ENCODE measurements at places on chromosomes 3 and 15.

GRCh38 chr3:192802957-192803899 lies 75.9 kb upstream of the FGF12 start:
- no peak for DNase-seq

GRCh38 chr3:100563652-100564211 lies 45.7 kb upstream of the ADGRG7 start:
- no peak for DNase-seq

GRCh38 chr3:13644341-13645117 lies 95.6 kb downstream of the FBLN2 start:
- no peak for DNase-seq

DNA sequence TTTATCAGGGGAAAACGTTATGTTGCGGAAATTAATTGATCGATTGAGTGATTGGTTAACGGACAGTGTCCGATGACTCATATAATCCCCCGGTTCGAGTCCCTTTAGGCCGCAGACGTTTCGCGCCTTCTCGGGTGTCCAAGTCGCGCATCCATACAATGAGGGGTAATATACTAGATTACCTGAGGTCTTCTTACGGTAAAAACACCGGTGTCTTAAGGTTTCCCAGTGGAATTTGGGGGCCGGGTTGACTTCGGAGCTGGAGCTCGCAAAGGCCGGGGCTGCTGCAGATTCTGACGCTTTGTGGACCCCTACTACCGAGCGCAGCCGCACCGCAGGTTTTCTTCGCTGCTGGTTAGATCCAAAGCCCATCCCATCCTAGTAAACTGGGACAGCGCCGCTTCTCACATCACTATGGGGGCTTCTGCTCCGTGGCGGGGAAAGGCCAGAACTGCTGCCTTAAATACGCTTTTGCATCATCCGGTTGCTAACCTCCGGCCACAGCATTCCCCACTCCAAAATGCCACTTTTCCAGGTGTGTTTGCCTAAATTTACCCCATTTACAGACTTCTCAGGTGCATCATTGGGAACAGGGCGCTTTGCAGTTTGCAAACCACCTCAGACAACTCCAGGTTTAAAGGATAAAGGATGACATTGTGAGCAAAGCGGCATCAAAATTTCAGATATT lies 858 bp upstream of the SACM1L start:
- DNase-seq: no peak

- no peak for DNase-seq
Observed at GRCh38 chr15:50257924-50258323, 7.6 kb downstream of the HDC start.

GRCh38 chr15:64772488-64772887 lies 2.9 kb downstream of the RBPMS2 start:
- no peak for DNase-seq

- no peak for DNase-seq
Observed at GRCh38 chr3:150681057-150681456, 22.7 kb downstream of the ERICH6 start.

DNA sequence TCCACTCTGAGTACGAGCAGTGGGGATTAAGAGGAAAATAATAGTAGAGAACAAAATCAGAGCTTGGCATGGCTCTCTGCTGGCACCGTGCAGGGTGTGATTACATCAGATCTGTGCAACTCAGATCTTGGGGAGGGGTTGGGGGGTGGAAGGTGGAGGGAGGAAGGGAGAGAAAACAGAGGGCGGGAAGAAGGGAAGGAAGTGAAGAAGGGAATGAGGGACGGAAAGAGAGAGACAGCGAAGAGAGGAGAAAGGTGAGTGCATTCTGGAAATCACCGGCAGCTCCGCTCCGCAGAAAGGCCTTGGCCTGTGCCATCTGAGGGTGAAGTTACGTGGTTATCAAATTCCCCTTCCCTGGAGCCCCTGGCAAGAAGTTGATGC lies 31.0 kb upstream of the ADAMTS17 start:
- DNase-seq: no peak

GRCh38 chr3:98603580-98603979 lies 10.2 kb upstream of the CPOX start:
- no peak for DNase-seq

GRCh38 chr3:161915418-161915750 lies 418.8 kb downstream of the OTOL1 start:
- DNase-seq: no peak

GRCh38 chr3:127342735-127343134 lies 54.9 kb upstream of the PRR20G start:
- DNase-seq: no peak

- DNase-seq: no peak
Observed at GRCh38 chr15:67907184-67907723, 67.4 kb upstream of the RNU6-1 start.

DNA sequence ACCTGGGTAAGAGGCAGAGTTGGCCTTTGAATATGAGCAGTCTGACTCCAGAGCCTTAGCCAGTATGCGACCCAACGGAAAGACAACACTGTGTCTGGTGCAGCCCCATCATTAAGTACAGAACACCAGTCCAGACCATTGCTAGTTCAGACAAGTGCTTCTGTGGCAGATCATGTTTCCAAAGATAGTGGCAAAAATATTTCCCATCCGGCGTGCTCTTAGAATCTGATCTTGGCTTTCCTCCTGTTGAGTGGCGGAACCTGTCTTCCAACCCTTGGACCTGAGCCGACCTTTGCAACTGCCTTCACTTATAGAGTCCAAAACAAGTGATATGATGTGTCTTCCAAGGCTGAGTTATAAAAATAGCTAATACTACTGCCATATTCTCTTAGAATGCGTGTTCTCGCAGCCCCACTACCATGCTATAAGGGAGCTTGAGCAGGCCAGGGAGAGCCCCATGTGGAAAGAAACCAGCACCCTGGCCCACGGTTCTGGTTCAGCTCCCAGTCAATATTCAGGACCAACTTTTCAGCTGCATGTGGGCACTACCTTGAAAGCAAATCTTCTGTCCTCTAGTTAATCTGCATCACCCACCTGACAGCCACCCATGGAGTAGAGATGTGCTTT lies 322.4 kb upstream of the SLCO3A1 start:
- DNase-seq: no peak

GRCh38 chr3:133874344-133874743 lies 21.3 kb downstream of the RAB6B start:
- DNase-seq: no peak

DNA sequence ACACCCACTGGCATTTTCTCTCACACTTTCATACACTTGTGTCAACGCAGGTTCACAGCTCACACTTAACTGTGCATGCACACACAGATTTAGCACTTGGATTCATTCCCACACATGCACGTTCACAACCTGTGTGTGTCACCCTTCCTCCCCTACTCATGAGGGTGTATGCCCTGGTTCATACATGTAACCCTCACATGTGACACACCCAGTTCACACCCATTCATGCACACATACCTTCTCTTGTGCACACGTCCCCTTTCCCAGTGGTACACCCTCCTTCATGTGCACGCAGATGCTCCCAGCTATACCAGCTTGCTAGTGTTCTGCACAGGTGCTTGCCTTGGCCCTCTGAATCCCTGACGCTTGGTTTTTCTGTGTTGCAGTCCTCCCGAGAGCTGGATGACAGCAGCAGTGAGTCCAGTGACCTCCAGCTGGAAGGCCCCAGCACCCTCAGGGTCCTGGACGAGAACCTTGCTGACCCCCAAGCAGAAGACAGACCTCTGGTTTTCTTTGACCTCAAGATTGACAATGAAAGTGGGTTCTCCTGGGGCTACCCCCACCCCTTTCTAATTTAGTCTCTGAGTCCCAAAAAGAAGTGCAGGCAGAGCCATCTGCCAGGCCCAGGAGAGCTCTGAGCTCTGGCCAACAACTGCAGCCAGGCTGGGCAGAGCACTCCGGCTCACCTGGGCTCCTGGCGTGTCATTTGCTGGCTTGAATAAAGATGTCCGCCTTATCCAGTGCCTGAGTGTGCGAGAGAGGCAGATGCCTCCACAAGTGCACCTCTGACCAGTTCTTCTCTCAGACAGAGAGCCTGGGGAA lies 39.5 kb downstream of the GOLGA6A start:
- peak; percentile 3 for DNase-seq

DNA sequence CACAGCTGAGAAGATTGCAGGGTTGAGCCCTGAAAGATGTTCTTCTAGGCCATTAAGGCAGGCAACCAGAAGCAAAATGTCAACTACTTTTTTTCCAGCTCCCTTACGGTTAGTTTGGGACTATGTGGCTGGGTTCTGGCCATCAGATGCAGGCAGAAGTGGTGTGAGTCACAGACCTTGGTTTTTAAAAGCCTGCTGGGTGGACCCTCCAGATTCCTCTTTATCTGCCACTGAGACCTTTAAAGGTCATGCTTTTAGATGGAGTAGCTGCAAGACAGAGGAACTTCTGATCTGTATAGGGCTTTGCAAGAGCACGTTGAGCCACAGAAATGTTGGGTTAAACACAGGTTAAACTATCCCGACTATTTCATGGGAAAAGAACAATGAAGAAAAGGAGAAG lies 102.9 kb downstream of the CHST2 start:
- DNase-seq: no peak

GRCh38 chr3:52351762-52352368 lies 35.7 kb downstream of the DNAH1 start:
- no peak for DNase-seq

GRCh38 chr15:66716656-66717020 lies 14.6 kb downstream of the SMAD6 start:
- DNase-seq: no peak

DNA sequence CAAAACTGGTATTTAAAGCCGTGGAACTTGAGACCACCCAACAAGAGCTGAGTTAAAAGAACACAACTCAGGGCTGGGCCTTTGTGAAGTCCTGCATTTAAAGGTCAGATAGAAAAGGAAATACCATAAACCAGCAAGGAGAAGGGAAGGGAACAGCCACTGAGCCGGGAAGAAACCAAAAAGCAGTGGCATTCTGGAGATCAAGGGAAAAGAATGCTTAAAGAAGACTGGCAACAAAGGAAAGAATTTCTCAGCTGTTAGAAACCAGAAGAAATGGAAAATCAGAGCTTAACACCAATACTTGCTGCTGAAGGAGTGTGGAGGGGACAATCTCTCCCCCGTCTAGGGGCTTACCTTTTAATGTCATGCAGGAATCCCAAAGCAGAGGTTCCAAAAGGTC lies 247.4 kb upstream of the CHRNA7 start:
- DNase-seq: no peak

- no peak for DNase-seq
Observed at GRCh38 chr3:41974223-41974622, 12.3 kb upstream of the ULK4 start.

- DNase-seq: peak; percentile 56
Observed at GRCh38 chr15:85865070-85865684, 70.5 kb upstream of the KLHL25 start.

- DNase-seq: no peak
Observed at GRCh38 chr15:32851572-32851971, 133.8 kb downstream of the GREM1 start.

DNA sequence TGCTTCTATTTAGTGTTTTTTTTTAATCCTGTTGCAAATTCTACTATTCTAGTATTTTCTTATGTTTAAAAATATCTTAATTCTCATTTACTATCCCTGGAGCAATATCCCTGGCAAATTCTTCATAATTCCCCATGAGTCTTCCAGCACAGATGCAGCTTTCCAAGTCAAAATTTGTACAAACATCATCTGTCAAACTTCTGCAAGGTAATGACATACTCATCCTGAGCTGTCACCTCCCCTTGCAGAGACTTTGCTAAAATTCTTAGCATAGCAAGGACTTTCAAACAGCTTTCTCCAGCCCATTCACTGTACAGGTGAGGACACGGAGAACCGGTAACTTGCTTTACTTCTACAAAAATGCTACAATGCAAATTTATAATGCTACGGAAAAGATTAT lies 28.6 kb upstream of the VGLL4 start:
- DNase-seq: no peak

GRCh38 chr15:93202405-93202804 lies 113.4 kb upstream of the RGMA start:
- DNase-seq: no peak

DNA sequence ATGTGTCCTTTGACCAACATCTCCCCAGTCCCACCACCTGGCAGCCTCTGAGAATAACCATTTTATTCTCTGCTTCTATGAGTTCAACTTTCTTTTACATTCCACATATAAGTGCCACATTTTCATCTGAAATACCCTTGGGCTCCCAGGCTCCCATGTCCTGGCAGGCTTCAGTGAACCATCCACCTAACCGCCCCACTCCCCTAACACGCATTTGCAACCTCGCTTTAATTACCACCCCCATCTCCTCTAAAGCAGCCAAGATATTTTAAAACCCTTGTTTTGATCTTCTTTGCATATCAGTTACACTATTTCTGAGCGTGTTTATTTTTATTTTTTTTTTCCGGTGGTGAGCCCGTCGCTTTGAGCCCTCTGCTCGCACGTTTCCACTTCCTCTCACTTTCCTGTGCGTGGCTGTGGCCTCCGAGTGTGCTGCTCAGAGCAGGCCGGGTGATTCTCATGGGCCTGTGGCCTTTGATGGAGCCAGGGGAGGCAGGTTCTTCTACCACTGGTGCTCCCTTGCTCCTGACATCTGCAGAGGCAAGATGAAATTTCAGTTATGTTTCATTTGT lies 195.4 kb upstream of the LPP start:
- DNase-seq: no peak

- DNase-seq: no peak
Observed at GRCh38 chr15:34019369-34019990, 19.5 kb downstream of the AVEN start.

DNA sequence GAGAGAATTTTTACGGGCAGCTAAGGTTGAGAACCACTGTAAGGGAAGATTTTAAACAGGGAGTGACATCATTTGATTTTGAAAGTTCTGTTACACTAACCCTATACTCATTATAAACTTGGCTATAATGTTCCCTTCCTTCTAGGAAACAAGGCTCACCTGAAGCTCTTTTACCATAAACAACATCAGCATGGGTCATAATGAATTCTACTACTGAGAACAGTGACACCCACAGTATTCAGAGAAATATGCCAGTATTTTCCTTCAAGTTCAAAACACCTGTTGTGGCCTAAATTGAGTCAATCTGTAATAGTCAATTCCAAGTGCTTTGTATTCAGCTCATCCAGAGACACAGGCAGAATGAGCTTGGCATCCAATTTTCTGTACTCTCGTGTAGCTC lies 175.3 kb upstream of the STT3B start:
- DNase-seq: no peak

GRCh38 chr3:158532099-158532734 lies 38.8 kb upstream of the MLF1 start:
- no peak for DNase-seq

DNA sequence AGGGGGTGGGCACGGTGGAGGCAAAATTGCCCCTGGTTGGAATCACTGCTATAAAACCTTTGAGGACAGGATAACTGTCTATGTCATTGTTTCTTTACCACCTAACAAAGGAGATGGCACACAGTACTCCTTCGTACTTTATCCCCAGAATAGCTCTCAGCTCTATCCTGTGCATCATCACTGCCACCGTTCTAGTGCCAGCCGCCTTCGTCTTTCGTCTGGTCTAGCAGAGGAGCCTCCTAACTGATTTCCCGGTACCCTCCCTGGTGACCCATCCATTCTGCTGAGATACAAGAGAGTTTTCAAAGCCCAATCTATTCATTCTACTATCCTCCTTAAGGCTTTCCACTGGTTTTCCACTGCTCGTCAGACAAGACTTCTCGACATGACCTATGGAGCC lies 67.9 kb upstream of the PRICKLE2 start:
- DNase-seq: no peak
